NCI-H1092 treated with DMSO at 0.1 percent for 48 hours (cell line): ENCODE measurements at places on chromosomes 7 and 10.

GRCh38 chr10:124509880-124510632 is 48.4 kb downstream of the LHPP start:
- no peak for DNase-seq

- DNase-seq = no peak
These were observed 127.7 kb downstream of the ADCY1 start for GRCh38 chr7:45701701-45702510.

DNA sequence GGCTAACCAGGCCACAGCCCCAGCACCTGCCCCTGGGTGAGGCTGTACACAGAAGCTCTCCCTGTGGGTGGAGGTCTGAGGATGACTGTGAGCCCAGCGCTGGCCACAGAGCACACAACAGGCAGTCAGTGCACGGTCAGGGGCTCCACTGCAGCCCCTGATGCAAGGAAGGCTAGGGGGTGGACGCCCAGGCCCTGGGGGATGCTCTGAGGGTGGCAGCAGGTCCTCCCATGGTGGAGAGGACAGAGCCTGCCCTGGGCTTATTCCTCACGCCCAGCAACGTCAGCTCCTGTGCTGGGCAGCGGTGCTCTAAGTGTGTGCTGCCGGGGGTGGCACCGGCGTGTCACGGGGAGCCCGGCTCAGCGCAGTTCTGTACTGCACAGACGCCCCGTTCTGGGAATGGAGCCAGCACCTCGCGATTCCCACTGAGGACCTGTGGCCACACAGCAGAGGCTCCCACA is 223.2 kb downstream of the MAD1L1 start:
- DNase-seq = no peak

DNA sequence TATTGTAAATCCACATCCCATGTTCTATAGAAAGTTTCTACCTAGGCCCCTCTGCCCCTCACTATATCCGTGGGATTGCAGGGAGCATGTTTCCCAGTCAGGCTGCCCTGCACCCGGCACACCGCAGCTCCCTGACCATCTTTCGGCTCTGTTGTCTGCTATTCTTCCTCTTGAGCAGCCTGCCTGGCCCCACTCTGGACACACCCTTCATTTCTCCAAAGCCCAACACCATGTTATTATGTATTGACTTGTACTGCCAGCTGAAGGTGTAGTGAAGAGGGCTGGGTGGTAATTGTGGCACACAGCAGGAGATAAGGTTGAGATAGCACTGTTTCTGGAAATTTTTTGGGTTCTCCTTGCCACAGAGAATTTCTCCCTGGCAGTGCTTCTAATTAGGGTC is 9.8 kb downstream of the LRMDA start:
- DNase-seq = no peak

DNA sequence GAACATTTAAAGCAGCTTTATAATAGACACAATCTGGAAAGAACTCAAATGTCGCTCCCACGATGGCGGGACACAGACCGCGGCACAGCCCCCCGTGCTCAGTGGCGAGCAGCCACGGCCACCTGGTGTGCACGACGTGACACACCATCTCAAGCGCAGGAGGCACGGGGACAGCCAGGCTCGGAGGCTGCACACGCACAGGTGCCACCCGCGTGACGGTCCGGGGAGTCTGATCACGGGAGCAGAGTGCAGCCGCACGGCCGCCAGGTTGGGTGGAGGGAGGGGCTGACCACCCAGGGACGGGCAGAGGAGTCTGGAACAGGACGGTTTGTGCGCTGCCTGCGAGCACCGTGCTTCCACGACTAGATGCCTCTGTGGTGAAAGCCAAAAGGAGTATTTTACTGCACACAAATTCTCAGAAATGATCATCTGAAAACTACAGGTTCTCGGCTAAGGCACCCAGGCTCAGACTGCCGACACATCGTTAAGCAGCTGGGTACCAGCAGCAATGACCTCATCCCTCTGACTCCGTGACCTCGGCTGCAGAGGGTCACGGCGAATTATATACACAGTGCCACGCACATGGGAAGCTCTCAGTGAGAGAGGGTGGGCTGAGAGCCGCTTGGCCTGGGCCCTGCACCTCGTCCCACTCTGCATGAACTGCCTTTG is 7.5 kb upstream of the GPER1 start:
- no peak for DNase-seq

DNA sequence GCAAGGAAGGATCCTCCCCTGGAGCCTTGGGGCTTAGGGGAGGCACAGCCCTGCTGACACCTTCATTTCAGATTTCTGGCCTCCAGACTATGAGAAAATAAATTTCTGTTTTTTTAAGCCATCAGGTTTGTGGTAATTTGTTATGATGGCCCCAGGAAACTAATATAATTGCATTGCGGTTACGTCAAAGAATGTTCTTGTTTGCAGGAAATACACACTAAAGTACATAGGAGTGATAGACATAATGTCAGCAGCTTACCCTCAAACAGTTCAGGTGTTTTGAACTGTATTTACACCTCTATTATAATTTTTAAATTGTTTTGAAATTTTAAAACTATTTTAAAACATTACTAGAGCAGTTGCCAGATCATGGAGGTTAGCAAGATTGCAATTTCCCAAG is 12.6 kb upstream of the FHIP2A start:
- no peak for DNase-seq

GRCh38 chr10:121774813-121775212 is 153.0 kb downstream of the ATE1 start:
- no peak for DNase-seq

- no peak for DNase-seq
These were observed 121.8 kb downstream of the SGMS1 start for GRCh38 chr10:50501924-50502452.

DNA sequence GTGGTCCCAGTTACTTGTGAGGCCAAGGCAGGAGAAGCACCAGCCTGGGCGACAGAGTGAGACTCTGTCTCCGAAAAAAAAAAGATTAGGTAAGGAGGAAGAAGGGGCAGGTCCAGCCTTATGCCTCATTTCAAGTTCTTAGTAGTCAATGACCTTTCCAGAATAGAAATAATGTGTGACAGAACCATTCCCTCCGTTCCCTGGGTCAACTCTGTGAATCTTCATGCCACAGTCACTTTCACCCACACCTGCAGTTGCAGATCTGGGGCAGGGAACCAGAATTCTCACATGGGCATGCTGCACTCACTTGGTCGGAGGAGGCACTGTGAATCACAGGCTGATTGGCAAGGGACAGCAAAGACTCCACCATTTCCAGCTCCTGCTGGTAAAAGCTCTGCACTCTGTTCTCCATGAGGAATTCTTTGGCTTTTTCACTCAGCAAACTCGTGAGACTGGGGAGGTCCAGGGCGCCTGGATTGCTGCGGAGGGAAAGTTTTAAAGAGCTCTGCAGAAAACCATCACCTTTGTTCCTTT is 20.7 kb downstream of the STN1 start:
- DNase-seq = no peak

DNA sequence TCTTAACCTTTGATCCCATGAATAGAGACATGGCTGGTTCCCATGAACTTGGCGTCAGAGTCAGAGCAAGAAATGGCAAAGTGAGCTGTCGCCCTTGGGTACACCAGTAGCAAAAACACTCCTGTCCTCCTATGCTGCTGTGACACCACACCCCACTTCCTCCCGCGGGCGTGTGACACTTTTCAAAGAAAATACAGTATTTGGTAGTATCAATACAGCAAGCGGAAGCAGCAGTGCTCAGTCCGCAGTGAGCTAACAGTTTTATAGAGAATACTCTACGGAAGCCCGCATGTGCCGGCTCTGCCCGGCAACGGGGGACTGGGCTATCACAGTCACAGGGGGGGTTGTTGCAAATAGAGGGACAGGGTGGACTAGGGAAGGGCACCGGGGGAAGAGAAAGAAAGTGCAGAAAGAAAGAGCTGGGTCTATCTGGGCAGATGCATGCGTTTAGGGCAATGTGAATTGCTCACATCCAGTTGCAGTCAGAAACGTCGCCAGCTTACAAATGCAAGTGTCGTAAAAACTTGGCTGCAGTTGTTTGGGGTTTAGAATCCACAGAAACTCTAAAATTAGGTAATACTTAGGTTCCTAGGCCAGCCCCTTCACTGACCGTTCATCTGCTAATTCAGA is 49.8 kb downstream of the PRKCQ start:
- no peak for DNase-seq

GRCh38 chr10:4450981-4451908 is 374.8 kb upstream of the AKR1E2 start:
- no peak for DNase-seq

GRCh38 chr7:102469351-102469971 is 4.7 kb downstream of the LRWD1 start:
- no peak for DNase-seq

DNA sequence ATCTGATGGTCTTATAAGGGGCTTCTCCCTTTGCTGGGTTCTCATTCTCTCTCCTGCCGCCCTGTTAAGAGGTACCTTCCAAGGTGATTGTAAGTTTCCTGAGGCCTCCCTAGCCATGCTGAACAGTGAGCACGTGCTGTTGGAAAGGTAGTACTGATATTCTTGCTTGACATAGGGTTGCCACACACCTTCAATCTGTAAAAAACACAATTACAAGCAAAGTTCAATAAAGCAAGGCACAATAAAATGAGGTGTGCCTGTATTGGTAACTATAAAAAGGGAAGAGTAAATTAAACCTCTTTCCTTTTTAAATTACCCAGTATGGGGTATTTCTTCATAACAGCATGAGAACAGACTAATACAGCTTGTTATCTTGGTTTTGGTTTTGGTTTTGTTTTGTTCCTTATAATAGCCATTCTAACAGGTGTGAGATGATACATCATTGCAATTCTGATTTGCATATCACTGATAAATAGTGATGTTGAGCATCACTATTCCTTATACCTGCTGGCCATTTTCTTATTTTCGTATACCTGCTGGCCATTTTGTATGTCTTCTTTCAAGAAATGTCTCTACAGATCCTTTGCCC is 164.9 kb upstream of the TRIM24 start:
- DNase-seq = no peak

GRCh38 chr7:158646766-158647474 is 57.7 kb downstream of the NCAPG2 start:
- DNase-seq = peak; percentile 18

- peak; percentile 90 for DNase-seq
These were observed 678 bp upstream of the TMEM106B start for GRCh38 chr7:12210179-12211053.

- DNase-seq = no peak
These were observed 13.6 kb downstream of the TTYH3 start for GRCh38 chr7:2645274-2645868.

DNA sequence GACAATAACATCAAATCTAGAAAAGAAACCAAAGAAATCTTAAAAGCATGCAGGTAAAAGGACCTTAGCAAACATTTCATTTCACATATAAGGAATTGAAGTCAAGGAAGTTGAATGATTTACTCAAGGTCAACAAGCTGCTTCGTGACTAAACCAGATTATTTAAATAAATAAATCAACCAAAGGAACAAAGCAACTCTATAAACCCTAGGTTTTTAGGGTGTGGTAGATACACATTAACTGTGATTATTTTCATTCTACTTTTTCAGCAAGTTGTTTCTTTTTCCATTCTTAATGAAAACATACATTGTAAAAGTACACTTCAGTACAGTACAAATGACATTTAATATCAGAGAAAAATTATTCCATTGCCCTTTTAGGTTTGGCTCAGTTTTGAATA is 382.0 kb upstream of the STEAP1 start:
- DNase-seq = no peak

DNA sequence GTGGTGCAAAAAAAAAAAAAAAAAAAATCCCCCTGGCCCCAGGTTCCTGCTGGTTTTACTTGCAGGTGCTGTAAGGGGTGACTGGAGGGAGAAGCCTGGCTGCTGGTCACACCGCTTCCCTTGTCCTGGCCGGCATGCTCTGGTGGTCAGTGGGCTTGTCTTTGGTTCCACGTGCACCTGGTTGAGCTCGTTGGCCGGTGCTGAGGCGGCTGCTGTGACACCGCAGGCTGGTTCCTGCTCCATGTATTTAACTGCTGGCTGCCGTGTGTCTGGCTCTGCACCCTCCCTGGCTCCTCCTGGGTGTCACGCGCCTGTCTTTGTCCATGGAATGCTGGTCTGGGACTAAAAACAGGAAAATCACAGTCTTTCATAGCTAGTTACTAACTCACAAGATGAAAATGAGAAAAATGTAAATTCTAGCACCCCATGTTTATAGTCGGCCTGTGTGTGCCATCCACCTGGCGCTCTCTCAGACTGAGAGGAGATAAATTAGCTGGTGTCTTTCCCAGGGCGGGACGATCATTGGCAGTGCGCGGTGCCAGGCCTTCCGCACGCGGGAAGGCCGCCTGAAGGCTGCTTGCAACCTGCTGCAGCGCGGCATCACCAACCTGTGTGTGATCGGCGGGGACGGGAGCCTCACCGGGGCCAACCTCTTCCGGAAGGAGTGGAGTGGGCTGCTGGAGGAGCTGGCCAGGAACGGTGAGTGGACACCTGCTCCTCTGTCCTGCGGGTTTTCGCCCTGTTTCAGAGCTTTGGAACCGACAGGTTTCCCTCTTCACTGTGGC is 33.7 kb downstream of the PFKP start:
- no peak for DNase-seq

DNA sequence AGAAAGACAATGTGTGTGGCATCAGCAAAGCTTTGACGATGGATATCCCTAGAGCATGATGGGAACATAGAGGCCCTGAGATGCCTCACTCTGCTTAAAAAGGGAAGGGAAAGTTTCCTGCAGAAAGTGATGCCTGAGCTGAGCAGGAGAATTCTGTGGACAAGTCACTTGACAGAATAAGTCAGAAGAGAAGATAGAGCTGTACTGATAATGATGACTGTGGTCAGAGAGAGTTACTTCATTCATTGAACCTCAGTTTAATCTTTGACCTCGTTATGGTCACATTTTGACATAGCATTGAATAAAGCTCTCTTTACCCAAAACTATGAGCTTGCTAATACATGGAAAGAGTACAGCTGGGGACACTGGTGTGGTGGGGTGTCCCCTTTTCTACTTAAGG is 7.6 kb downstream of the CUBN start:
- DNase-seq = no peak

- DNase-seq = no peak
These were observed 34.4 kb downstream of the FHIP2A start for GRCh38 chr10:114855776-114856543.

DNA sequence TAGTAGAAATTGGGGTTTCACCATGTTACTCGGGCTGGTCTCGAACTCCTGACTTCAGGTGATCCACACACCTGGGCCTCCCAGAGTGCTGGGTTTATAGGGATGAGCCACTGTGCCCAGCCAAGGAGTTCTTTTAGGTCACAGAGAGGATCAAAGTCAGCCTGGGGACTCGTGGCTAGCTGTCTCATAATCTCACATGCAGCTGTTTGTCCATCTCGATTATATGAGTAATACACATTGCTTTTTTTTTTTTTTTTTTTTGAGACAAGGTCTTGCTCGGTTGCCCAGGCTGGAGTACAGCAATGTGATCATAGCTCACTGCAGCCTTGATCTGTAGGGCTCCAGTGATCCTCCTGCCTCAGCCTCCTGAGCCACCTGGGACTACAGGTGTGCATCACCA is 2.2 kb downstream of the IFT22 start:
- no peak for DNase-seq

GRCh38 chr10:66180581-66181318 is 745.1 kb upstream of the LRRTM3 start:
- DNase-seq = peak; percentile 19

- no peak for DNase-seq
These were observed 631 bp downstream of the OTUD1 start for GRCh38 chr10:23439452-23439960.

- DNase-seq = no peak
These were observed 171.1 kb upstream of the PHF14 start for GRCh38 chr7:10802526-10802925.

- DNase-seq = no peak
These were observed 10.3 kb downstream of the FAM3C start for GRCh38 chr7:121385800-121386179.
